CD4-positive, CD25-positive, alpha-beta regulatory T cell (primary cell): ENCODE measurements at places on chromosomes 7 and 10.

DNA sequence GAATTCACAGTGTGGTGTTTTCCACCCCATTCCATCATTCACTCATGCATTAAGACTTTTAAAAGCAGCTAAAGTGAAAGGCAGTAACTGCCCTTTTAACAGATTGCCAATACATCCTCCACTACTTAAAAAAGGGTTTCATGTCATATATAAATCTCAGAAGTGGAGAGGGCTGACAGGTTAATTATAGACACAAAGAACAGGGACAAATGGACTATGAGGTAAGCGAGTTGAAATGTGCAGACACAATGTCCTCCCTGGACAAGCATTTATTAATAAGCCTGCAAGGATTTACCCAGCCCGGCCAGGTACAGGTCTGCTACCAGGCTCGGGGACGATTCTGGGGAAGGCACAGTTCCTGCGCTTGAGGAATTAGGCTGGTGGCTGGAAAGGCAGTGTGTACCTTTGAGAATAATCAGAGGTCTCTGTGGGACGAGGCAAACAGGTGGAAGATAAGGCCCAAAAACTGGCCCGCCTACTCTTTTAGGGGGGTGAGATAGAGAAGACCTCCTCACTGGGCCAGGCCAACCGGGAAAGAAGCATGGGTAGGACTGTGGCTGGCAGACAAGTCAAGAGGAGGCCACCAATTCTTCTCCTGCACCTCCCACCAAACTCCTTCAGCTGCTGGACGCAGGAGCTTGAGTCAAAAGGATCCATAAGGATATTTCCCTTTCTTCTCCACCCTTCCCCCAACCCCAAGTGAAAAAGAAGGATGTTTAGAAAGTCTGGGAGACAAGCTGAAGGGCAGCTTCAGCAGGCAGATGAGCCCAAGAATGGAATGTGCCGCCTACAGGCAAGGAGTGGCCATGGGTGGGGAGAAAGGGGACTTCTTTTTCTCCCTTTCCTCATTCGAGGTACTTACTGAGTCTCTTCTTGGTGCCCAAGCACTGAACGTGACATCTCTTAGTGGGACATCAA lies 1.5 kb downstream of the PDLIM1 start:
- DNase-seq: no peak

- no peak for DNase-seq
Measured at GRCh38 chr7:40720416-40720815, 585.6 kb downstream of the SUGCT start.

- DNase-seq: no peak
Measured at GRCh38 chr10:13717936-13718772, 131.4 kb downstream of the PRPF18 start.

- DNase-seq: no peak
Measured at GRCh38 chr10:61835069-61835945, 66.2 kb upstream of the ARID5B start.

DNA sequence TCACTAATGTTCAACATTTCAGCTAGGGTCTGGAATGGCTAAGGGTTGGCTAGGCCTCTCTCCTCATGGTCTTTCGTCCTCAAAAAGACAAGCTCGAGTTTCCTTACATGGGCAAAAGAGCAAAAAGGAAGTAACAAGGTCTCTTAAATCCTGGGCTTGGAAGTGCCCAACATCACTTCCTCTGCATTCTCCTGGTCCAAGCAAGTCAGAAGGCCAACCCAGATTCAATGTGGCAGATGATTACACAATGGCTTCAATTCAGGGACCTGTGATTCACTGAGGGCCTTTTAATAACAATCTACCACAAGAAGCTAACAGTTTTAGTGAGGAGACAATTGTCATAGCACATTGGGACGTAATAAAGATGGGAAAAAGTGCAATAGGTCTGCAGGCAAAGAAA lies 4.4 kb upstream of the NUP205 start:
- DNase-seq: no peak

DNA sequence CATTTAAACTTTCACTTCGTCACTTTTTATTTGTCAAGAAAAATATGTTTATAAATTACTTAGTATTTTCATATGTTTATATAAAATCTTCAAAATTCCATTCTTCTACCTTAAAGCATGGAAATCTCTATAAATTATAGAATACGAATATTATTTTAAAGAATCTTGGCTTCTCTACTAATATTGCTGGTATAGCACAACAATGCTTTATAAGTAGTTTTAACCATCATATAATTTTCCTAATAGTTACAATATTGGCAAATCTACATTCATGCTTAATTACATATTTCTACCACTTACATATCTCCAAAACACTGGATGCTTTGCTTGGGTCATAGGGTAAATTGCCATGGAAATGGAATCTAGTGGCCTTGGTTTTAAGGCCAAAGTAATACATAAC lies 21.1 kb upstream of the ARMC3 start:
- DNase-seq: no peak

- no peak for DNase-seq
Measured at GRCh38 chr7:157012113-157012547, 1.7 kb upstream of the MNX1 start.

GRCh38 chr7:13829914-13830900 lies 159.3 kb downstream of the ETV1 start:
- DNase-seq: no peak

DNA sequence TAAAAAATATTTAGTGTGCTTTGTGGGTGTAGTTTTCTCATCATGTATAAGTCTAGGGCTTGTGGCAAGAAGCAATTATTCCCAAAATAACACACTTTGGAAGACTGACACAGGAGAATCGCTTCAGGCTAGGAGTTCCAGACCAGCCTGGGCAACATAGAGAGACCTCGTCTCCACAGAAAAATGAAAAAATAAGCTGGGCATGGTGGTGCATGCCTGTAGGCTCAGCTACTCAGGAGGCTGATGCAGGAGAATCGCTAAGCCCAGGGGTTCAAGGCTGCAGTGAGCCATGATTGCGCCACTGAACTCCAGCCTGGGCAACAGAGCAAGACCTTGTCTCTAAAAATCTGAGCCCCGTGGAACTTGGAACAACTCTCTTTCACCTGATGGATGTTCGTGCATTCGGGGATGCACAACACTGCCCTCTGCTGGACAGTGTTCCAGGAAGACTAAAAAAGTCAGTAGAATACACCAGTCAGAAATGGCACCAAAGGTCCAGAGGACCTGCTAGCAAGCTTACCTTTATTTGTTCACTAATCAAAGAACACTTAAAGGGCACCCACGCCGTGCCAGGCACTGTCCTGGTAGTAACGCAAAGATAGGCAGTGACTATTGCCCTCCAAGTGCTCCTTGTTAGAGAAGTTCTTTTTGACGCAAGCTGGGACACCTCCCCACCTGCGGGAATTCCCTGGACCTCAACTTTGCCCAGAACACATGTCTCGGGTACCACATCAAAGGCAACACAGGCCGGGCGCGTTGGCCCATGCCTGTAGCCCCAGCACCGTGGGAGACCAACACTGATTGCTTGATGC lies 81.9 kb upstream of the CALN1 start:
- peak; percentile 22 for DNase-seq

- DNase-seq: no peak
Measured at GRCh38 chr10:105109164-105109563, 468.1 kb downstream of the SORCS3 start.

GRCh38 chr7:29853789-29854188 lies 47.5 kb downstream of the WIPF3 start:
- DNase-seq: no peak

GRCh38 chr10:61091531-61091930 lies 147.5 kb upstream of the RHOBTB1 start:
- no peak for DNase-seq
